ENCODE measurements at places on chromosomes 7 and 10.

DNA sequence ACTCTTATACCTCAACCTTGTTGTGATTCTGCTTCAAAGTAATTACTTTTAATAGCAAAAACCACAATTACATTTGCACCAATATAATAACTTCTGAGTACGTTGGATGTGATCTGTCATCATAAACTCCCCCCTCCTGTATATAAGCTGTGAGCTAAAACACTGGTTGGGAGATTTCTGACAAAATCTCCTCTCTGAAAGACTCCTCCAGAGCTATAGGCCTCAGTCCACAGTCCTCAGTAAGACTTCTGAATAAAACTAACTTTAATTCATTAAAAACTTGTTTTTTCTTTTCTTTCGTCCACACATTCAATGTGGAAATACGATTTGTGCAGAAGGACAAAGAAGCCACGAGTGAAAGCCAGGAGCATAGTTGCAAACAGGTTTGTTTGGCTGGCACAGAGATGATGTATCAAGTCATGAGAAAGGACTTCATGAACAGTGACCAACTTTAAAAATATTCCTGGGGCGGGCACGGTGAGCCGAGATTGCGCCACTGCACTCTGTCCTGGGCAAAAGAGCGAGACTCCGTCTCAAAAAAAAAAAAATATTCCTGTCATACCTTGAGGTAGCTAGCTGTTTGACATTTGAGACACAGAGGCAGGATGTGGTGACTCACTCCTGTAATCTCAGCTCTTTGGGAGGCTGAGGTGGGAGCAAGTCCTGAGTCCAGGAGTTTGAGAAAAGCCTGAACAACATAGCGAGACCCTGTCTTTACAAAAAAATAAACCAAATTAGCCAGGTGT, 91.1 kb upstream of the ARHGAP21 start:
- no peak for DNase-seq

GRCh38 chr7:116812860-116813259, 49.5 kb upstream of the CAPZA2 start:
- no peak for DNase-seq

DNA sequence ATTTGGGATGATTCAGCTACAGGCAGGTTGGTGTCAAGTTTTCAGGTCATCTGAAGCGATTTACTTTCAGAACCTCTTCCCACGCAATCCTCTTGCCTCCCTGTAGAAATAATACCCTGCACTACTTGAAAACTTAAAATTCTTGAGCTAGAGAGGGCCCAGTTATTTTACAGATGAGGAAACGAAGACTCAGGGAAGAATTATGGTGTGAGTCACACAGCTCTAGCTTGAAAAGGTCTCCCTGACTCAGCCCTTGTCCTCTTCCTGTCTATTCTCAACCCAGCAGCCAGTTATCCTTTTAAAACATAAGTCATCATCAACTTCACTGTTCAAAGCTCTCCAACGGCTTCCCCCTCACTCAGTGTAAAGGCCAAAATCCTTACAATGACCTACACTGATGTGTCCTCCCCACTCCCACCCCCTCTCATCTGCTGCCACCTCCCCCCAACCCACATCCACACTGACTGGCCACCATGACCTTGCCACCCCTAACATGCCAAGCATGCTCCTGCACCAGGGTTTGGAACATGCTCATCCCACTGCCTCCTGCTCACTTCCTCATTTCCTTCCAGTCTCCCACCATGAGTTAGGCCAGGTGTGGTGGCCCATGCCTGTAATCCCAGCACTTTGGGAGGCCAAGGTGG, 3.4 kb downstream of the DNMBP start:
- DNase-seq: no peak

DNA sequence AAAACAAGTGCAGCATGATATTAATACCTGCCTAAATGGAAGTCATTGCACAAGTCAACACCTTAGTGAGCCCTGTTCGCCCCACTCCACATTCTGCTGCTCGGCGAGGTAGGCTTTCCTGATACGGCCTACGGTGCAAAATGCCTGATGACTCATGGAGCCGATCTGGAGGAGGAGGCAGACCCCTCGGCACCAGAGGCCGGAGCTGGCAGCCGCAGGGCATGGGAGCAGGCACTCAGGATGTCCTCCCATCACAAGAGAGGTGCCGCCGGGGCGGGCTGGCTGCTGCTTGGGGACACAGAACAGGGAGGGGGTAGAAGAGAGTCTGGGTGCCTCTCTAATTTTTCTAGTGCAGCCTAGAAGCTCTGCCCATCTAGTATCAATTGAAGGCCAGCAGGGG, 418.5 kb upstream of the MGMT start:
- no peak for DNase-seq

- no peak for DNase-seq
Observed at GRCh38 chr10:61841338-61841875, 60.1 kb upstream of the ARID5B start.

DNA sequence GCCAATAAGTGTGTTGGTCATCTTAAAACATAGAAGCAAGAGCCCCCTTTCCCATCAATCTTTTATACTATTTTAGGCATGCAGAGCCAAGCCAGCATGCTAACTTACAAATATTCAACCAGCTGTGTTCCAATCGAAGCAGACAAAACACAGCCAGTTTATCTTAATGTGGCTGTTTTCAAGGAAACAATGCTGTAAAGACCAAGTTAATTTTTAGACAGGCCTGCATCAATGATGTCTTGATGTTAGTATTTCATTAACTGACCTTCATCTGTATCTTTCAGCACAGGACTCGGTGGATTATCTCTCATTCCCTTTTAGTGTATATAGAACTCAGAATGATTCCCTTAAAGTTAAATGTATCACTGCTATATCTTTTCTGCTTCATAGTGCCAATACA, 262.0 kb upstream of the ZWINT start:
- no peak for DNase-seq

Measured in CD4-positive, alpha-beta memory T cell (primary cell).